ENCODE measurements at places on chromosomes 6 and 20. TPM values are rescaled to one million over a fixed set of nuclear protein-coding genes. Genes with fewer than 3 reads are reported as not detected.
A peak's percentile ranks its signal among the peaks of the same experiment; 100 is the strongest.

DNA sequence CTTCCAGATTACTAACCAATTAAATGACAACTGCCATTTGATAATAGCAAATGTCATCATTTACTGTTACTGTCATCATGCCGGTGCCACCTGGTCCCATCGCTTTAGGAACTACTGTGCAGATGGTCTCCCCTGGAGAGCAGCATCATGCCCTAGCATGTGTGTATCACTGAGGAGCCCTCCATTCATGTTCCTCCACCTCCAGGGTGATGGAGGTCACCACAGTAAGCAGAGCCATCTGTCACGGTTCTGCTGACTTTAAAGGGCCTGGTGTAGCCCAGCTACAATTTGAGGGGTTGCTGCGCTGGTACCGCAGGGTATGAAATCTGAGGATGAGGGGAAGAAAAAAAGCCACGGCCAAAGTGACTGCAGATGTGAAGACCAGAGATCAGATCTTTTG is 118.8 kb upstream of the KCNK16 start:
- no peak for ATAC-seq

DNA sequence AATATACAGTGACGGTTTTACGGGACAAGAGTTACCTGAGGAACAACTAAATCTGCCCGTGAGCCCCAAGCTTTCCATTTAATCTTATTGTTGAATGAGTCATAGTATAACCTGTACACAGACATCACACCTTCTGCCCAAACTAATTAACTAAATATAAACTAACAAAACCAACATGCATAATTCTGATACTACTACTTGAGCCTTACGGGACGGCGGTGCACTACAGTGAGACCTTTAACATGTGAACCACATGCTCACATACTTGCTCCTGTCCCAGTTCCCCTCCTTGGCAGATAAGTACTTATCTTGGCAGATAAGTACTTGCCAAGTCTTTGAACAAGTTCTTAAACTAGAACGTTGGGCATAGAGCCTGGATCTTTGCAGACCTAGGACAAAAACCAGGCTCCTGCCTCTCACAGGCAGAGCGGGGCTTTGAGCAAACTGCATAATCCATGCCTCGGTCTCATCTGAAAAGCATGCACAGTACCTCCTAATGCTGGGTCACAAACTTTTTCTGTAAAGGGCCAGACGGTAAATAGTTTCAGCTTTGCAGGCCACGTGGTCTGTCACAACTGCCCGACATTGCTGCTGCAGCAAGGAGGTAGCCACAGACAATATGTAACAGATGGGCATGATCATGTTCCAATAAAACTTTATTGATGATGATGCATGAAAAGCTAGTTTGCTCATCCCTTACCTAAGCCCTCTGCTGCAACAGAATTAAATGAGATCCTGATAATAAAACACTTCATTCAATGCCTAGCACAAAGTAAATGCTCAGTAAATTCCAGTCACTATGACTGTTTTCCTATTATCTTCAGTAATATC is 23.0 kb downstream of the ZNF217 start:
- peak; percentile 70 for ATAC-seq

NKAIN2 gene
- total RNA-seq, result not detected

- ATAC-seq, result no peak
Measured at GRCh38 chr20:19256085-19256484, 43.6 kb downstream of the SLC24A3 start.

DNA sequence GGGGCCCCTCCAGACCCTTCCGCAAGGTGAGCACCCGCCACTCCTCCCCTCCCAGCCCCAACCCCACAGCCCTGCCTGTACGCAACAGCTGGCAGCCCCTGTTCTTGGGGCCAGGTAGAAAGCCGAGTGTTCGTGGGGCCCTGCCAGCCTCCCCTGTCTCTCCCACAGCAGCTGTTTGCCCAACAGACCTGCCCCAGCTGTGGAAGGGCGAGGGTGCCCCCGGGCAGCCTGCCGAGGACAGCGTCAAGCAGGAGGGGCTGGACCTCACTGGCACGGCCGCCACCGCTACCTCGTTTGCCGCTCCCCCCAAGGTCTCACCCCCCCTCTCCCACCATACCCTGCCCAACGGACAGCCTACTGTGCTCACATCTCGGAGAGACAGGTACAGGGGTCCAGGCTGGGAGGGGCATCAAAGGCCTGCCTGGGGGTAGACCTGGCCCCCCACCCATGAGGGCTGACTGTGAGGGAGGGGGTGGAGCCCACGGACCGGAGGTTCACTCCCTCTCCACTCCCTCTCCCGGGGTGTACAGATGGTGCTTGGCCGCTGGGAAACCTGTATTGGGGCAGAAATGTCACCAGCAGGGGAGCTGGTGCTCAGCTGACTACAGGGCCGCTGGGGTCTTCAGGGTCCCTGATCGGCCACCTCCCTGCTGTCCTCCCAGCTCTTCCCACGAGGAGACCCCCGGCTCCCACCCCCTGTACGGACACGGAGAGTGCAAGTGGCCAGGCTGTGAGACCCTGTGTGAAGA is 41.1 kb downstream of the FOXP4 start:
- no peak for ATAC-seq

DNA sequence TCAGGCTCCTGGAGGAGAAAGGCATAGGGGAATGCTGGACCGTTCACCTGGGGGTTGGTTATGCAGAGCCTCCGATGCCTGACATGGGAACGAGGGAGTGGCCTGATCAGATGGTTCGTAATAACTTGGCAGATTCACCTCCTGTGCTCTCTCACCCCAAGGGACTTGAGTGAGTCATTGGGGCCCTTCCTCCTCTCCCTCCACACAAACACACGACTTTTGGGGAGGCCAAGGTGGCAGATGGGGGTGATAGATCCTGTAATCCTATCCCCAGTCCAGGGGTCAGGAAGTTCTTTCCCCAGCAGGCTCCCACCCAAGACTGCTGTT is 45.6 kb upstream of the ARFGEF2 start:
- ATAC-seq, result no peak
